Activated CD8-positive, alpha-beta memory T cell treated with anti-CD3 and anti-CD28 coated beads for 1 hour (primary cell): ENCODE measurements at places on chromosomes 7 and 10.

DNA sequence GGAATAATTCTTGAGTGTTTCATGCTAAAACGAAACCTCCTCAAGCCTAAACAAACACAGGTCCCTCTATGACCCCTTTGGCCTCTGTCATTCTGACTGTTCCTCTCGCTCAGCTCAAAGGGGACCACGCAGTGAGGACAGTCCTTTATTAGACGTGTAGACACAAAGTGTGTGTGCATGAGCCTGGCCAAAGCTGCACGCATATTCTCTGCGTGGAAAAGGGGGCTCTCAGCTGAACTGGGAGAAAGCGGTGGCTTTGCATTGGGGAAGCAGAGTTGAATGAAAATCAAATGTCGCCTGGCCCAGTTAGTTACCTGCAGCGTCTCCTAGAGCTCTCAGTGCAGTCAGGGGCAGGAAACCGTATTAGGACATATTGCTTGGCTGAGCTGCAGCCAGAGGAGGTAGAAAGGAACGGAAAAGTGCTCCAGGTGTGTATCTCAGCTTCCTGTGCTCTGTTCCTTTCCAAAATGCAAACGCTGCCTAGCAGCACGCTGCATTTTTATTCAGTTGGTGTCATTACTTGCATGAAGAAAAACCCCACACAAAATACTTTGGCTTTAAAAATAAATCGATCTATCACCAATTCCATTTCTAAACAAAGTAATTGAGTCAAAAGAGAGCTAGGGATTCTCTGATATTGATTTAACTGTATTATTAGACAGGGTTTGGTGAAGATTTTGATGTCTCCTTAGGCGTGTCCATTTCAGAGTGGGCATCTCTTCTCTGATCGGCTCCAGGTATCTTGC is 4.9 kb downstream of the GATA3 start:
- no peak for DNase-seq

- DNase-seq = no peak
These were observed 202.0 kb upstream of the SEMA3C start for GRCh38 chr7:81120803-81121202.

DNA sequence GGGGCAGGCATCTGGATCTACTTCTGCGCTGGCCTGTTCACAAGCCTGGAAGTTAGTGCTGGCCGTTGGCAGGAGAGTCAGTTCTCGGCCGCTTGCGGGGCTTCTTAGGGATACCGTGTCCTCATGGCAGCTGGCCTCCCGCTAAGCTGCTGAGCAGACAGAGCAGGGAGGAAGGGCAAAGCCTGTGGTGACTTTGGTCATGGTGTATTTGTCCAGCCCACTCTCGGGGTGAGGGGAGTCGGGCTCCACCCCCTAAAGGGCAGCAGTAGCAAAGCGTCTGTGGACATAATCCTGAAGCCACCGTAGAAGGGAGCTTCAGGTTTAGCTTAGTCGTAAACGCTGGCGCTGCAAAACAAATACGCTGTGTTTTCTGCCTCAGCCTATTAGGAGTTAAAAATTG is 12.2 kb downstream of the UBE3C start:
- no peak for DNase-seq

- no peak for DNase-seq
These were observed 9.7 kb upstream of the TTYH3 start for GRCh38 chr7:2621948-2622640.

DNA sequence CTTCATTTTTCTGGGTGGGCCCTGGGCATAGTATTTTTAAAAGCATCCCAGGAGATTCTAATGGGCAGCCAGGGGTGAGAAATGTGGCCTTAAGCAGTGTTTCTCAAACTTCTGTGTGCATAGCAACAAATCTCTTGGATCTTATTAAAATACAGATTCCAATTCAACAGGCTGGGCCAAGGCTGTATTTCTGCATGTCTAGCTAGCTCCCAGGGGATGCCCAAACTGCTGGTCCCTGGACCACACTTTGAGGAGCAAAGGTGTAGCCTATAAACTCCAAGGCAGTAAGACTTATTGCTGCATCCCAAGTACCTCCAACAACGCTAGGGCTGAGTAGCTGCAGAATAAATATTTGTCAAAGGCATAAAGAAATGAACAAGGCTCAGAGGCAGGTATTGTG is 292.9 kb upstream of the ZMIZ1 start:
- DNase-seq = no peak

DNA sequence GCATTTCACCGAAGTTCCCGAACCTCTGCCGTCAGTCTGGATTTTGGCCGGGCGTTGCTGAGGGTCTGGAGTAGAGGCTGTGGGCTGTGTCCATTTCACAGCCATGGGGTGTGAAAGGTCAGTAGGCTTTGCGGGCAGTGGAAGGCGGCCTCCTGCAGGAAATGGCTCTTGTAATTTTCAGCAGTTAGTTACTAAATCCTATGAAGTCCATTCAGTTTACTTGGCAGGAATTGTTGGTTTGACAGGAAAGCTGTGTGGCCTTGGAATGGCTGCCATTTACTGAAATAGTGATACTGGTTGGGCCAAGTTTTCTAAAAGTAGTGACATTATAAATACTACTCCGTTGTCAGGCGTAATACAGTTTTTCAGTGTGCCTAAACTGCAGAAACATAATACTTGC is 303.7 kb downstream of the CCDC3 start:
- no peak for DNase-seq

DNA sequence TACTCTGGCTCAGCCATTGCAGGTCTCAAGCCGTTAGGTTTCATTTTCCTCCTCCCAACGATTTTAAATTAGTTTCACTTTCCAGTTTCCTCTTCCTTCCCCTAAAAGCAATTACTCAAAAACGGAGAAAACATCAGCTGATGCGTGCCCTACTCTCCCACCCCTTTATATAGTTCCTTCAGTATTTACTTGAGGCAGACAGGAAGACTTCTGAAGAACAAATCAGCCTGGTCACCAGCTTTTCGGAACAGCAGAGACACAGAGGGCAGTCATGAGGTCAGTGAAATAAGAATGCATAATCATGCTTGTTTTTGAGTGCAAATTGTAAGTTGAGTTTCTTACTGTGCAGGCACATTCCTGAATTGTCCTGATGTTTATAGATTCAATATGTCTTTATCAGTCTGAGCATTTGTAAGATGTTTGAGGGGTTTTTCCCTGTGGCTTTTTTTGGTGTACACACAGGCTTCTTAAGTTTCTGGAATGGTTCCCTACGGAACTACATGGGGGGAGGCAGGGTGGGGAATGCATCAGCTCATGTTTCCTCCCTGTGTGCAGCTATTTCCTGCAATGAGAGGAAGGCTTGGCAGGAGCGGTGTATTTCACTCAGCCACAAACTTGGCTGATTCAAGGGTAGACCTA is at the start of gene IFIT3:
TSS of gene IFIT3 (plus strand) at position 195 of the 639 bp plus-strand sequence. CDS start at position 272, 77 bp downstream.
- no peak for DNase-seq

GRCh38 chr7:94182066-94182465 is 177.9 kb upstream of the BET1 start:
- DNase-seq = no peak

GRCh38 chr10:79292891-79293746 is 54.1 kb upstream of the PPIF start:
- DNase-seq = no peak

DNA sequence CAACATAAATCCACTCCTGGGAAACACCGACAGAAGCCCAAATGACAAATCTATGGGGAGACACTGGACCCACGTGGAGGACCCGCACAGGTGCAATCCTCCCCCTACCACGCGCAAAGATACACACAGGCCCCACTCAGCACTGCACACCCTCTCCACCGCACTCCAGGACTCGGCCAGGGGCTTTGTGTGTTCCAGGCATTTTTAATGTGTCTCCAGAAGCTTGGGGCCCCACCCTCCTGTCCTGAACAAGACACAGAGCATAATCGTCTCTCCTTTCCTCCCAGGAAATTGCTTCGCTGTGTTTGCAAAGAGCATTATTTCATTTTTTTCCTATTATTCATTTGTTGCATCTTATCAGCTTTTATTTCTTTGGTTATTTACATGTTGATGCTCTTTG is 82.8 kb downstream of the GLI3 start:
- DNase-seq = no peak

GRCh38 chr10:13690281-13690825 is 103.6 kb downstream of the PRPF18 start:
- no peak for DNase-seq

DNA sequence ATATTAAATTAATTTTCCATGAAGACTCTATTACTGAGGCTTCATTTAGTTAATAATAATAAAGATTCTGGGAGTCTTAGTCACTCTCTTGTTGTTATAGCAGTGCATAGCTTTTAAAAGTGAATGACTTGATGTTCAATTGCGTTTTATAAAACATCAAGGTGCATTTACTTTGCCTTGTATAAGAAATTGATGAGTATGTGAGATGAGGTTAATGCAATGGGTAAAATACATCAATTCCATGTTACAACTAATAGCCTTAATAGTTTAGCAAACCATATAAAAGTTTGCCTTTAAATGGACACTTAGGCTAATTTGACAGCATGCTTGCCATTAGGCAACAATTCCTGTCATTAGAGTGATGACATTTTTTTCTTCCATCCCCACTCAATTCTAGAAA is 173.6 kb upstream of the TEX47 start:
- no peak for DNase-seq

DNA sequence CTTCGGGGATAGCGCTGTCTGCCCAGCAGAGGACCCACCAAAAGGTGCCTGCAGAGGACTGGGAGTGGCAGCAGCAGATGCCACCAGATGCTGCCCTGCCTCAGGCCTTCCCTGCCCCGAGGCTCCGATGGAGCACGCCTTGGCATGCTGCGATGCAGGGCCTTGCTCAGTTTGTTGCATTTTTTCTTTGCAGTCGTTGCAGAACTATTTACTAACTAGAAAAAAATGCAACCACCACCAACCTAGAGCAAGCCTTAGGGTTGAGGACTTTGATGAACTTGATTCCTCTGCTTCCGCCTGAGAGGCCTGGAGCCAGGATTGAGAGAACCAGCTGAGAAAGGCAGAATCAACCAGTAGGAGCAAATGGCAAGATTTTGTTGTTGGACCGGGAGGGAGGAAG is 585.6 kb upstream of the MKI67 start:
- DNase-seq = no peak

GRCh38 chr10:3294919-3295581 is 122.5 kb upstream of the PITRM1 start:
- DNase-seq = no peak

DNA sequence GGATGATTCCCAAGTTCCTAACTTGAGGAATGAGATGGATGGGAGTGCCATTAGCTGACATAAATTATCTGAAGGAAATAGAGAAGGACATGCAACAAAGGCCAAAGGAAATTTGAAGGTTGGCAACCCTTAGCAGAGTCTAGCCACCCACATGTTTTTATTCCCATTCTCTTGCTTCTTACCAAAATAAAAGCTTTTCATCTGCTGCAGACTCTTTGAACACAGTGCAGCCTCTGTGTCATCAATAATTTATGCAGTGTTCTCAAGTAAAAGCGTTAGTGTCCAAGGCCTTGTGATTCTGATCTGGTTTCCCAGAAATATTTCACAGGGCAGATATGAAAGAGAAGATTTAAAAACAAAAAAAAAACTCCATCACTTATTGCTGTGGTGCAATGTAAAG is 98.5 kb downstream of the ST7 start:
- DNase-seq = no peak

DNA sequence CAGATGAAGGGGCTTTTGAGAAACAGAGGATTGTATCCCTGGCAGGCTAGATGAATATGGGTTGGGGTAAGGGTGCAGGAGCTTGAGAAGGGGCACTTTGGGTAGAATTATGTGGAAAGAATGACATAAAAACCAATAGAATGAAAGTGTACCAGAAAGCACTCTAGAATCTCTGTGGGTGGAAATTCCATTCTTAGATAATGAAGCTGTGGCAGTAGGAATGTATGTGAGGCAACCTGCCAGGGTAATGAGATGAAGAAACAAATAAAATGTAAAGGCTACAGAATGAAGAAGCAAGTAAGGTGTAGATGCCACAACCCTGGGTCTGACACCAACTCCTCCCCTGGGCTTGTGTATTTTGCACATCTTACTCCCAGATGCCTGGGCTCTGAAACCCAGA is 16.8 kb downstream of the NOBOX start:
- no peak for DNase-seq

- no peak for DNase-seq
These were observed 23.2 kb downstream of the POR start for GRCh38 chr7:75937958-75938786.
